T follicular helper cell (primary cell): ENCODE measurements at places on chromosomes 12 and 14.
A peak's percentile ranks its signal among the peaks of the same experiment; 100 is the strongest.

- no peak for DNase-seq
Observed at GRCh38 chr12:69129017-69129416, 110.4 kb upstream of the CPSF6 start.

GRCh38 chr12:93198086-93198485, 179.6 kb upstream of the NUDT4 start:
- DNase-seq: no peak

GRCh38 chr12:11822081-11822834, 172.8 kb downstream of the ETV6 start:
- peak; percentile 49 for DNase-seq

- no peak for DNase-seq
Observed at GRCh38 chr12:80925237-80925636, 12.5 kb downstream of the LIN7A start.

DNA sequence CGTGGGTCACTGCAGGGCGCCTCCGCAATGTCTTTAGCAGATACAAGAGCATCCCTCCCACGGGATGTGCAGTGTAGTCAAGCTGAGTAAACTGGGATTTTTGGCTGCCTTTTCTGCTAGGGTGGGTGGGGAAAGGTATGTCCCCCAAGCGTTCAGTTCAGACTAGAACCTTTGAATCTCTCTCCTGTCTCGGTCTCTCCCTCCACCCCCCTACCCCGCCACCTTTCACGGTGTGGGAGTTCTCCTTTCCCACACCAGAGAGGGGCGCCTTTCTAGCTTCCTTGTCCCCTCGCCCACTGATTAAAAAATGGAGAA, 525 bp upstream of the FAR2 start:
- DNase-seq: no peak

DNA sequence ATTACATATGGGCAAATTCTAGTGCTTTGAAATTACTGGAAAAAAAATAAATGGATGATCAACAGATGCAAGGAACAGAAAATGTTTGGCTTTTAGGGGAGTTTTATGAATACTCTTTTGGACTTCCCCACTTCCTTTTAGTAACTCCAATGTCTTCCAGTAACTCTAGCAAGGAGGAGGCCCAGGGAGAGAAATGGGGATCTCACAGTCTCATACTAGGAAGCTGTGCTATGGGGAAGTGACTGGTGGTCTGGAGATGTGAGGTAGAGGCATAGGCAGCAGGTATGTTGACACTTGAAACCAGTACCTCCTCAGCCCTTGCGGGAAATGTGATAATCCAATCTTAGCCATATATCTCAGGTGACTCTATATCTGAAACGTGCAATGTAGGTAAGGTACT, 68.1 kb downstream of the CRADD start:
- DNase-seq: no peak

DNA sequence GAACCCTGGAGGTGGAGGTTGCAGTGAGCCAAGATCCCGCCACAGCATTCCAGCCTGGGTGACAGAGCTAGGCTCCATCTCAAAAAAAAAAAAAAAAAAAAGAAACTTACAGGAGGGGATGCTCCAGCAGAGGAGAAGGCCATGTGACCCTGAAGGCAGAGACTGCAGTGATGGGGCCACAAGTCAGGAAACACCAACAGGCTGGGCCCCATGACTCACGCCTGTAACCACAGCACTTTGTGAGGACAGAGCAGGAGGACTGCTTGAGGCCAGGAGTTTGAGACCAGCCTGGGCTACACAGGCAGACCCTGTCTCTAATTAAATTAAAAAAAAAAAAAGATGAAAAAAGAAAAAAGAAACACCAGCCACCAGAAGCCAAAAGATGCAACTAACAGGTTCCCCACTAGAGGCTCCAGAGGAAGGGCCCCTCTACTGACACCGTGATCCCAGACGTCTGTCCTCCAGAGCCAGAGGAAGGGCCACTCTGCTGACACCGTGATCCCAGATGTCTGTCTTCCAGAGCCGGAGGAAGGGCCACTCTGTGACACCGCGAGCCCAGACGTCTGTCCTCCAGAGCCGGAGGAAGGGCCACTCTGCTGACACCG, 9.1 kb upstream of the GLT1D1 start:
- no peak for DNase-seq

DNA sequence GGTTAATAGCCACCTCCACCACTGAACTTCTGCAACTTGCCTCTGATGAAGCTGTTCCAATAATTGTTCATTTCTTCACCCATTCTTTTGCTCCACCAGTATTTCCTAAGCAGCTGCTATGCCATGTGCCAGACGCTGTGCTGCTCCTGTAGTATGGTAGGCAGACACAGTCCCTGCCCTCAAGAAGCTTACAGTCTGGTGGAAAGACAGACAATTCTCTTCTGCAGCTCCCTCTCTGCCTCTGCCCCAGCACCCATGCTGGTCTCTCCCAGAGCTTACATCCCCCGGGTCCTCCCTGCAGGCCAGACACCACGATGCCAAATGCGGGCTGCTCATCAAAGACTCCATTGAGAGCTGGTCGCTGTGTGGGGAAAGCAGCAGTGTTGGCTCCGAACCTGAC, 111.6 kb upstream of the ESRRB start:
- no peak for DNase-seq

- DNase-seq: no peak
Observed at GRCh38 chr14:89572596-89573398, 155.8 kb upstream of the FOXN3 start.

DNA sequence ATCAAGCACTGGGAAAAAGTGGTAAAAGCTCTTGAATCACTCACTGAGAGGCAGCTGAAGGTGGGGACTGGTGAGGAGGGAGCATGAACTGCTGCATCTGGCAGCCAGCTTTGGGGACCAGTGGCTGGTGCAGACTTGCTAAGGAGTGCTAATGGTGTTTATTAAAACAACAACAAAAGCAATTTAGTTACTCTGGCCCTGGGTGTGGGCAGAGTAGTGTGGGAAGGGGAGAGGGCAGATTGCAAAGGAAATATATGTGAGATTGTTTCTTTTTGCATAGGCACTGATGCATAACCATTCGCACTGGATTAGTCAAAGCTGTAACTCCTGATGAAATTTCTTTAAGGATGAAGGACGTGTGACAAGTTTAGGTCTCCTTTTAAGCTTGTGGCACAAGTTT, 8.1 kb downstream of the TXNRD1 start:
- no peak for DNase-seq

DNA sequence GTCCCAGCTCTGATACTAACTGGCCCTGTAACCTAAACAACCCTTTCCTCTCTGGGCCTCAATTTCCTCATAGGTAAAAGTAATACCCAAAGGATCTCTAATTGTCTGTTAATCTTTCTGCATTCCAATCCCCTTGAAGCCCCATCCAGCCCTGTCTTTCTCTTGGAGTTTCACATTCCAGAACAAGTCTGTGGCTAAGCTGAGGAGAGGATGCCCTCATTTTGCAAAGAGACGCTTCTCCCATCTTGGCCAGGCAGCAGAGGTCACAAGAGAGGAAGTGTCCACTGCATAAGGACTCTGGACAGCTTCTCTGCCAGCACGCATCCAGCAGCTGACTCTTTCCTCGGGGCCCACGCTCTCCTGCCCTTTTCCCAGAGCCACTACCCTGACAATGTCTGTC, 263.4 kb upstream of the FKBP4 start:
- DNase-seq: no peak

DNA sequence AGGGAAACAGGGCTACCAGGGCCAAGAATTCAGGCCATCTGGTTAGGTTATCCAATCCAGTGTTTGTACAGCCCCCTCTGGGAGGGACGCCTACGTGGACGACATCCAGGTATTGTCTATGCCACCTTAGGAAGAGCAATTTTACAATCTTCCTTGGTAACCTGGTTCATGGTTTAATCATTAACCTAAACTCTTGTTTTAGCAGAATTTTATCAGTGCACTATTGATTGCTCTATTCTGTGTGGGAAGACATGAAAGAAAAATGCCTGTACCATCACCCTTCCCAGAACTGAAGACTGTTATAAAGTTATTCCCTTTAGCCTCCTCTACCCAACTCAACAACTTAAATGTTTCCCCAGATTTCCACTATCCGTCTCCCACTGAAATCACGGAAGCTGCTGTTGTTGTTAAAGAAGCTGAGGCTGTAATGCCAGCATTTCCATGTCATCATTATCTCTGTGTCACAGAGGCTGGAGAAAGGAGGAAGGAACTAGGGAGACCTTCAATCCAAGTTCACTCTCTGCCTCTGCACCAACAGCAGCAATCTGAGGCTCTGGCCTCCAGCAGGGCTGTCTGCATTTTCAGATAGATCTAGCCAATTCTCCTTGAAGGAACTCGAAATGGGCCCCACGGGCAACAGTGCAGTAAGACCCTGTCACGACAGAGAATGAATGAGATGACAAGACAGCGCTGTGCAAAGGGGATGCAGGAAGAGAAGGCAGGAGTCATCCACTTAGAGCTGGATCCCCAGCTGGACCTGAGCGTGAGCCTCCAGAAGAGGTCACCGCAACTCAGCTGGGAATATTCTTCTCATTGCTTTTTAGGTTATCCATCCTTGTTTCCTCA, 183.4 kb upstream of the GZMB start:
- DNase-seq: no peak

GRCh38 chr14:64812412-64812811, 67.3 kb downstream of the SPTB start:
- peak; percentile 46 for DNase-seq

DNA sequence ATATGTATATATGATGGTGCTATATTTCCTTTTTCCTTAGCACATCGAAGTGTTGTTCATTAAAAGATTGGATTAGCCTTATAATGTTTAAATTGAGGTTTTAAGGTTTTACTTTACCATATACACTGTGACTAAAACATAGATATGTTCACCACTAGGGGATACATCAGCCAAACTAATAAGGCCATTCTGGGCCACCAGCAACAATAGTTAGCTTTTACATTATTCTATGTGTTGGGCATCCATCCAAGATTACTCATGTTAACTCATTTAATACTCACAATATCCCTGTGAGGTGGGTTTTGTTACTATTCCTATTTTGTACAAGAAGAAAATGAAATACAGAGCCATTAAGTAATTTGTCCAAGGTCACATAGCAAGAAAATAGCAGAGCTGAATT, 202.6 kb upstream of the AVPR1A start:
- no peak for DNase-seq
